ENCODE measurements at places on chromosomes 3 and 15.

GRCh38 chr3:178255315-178255714 is 280.9 kb upstream of the KCNMB2 start:
- no peak for DNase-seq

DNA sequence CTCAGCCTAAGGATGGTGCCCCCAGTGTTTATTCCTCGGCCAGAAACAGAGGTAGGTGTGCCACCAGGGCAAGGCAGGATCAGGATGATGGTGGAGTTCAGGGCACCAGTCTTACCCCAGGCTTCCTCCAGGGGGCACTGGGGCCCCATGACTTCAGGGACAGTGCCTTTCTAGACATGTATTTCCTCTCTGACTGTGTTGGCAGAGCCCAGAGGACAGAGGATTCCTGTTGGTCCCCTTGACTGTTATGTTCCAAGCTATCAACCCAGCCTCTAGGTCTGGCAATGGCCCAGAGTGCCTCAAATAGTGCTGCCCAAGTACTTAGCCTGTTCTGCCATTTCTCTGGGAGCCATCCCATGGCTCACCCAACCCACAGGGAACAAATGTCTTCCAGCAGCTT is 2.8 kb downstream of the HEMK1 start:
- peak; percentile 88 for DNase-seq

GRCh38 chr3:55626279-55626665 is 139.2 kb upstream of the WNT5A start:
- DNase-seq = no peak

DNA sequence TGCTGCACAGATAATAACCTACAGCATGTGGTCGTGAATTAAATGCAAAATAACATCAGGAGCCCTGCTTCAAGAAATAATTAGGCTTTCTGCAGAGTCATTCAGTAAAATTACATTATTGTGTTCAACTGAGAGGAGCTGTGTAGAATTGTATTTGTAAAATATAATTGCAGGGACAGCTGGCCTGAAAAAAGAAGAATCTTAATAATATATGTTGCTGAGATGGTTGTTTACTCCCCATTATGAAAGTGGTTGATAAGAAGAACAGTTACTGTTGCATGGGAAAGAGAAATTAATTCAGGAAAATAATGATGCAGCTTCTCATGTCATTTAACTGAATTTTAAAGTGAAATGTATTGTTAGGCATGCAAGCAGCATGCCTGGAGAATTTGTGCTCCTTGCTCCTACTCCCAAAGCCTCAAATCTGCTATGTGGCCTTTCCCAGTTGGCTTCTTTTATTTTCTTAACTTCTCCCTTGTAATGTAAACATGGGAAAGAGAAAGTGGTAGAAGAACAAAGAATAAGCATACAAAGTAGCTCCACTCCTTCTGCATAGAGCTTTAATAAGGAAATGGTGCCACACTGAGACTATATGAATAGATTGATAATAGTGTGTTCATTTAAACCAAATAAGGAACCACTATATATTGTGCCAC is 100.1 kb downstream of the VGLL3 start:
- no peak for DNase-seq

DNA sequence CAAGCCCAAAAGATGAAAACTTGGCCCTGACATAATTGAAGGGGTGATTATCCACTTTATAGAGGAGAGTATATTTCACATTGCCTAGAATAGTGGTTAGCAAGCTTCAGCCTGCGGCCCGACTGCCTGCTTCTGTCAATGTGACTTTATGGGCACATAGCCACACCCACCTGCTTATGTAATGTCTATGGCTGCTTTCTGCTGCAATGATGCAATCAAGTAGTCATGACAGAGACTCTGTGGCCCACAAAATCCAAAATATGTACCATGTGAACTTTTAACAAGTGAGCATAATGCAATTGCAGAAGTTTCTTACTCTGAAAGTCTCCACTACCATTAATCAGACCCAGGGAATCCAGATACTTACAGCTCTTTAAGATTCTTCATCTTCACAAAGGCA is 103.1 kb downstream of the LRIG1 start:
- DNase-seq = no peak

- DNase-seq = no peak
Observed at GRCh38 chr3:89364314-89364713, 256.9 kb downstream of the EPHA3 start.

DNA sequence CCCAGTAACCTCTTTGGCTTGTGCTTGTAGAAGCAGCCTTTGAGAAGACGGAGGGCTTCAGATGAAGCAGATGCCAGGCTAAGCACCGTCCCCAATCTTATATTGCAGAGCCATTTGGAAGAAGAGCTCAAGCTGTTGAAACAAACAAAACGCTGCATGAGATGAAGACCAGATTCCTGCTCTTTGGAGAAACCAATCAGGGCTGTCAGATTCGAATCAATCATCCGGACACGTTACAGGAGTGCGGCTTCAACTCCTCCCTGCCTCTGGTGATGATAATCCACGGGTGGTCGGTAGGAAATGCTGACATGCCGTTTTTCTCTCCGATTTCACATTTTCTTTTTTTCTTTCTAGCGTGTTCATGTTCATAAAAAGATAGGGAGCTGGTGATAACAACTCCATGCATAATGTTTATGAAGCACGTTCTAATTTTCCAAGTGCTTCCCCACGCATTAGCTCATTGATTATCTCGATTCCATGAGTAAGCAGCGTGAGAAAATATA is 106.5 kb downstream of the LIPC start:
- no peak for DNase-seq

- DNase-seq = no peak
Observed at GRCh38 chr3:192700885-192701284, 26.5 kb downstream of the FGF12 start.

- no peak for DNase-seq
Observed at GRCh38 chr3:112688085-112688769, 47.3 kb upstream of the CCDC80 start.

GRCh38 chr3:52670621-52671521 is 14.8 kb downstream of the PBRM1 start:
- DNase-seq = no peak

GRCh38 chr15:41914411-41914810 is 20.6 kb upstream of the SPTBN5 start:
- DNase-seq = no peak

- no peak for DNase-seq
Observed at GRCh38 chr3:194976874-194977273, 291.2 kb downstream of the FAM43A start.

DNA sequence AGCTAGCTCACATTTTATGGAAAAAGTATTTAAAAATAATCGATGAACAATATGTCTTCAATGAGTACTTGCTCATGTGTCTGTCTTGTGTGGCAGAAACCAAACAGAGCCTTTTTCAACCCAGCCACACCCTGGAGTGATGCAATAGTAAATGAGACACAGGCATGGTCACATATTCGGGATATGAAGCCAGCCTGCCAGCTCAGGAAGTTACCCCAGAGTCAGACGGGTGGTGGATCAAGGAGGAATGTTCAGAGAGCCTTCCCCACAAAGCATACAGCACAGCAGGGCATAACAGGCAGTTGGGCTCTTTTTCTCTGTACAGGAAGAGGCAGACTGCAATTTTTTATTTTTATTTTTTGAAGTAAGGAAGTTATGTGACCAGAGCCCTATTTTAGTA is 27.3 kb downstream of the LARP6 start:
- no peak for DNase-seq

- no peak for DNase-seq
Observed at GRCh38 chr3:57826952-57827723, 71.0 kb downstream of the SLMAP start.

DNA sequence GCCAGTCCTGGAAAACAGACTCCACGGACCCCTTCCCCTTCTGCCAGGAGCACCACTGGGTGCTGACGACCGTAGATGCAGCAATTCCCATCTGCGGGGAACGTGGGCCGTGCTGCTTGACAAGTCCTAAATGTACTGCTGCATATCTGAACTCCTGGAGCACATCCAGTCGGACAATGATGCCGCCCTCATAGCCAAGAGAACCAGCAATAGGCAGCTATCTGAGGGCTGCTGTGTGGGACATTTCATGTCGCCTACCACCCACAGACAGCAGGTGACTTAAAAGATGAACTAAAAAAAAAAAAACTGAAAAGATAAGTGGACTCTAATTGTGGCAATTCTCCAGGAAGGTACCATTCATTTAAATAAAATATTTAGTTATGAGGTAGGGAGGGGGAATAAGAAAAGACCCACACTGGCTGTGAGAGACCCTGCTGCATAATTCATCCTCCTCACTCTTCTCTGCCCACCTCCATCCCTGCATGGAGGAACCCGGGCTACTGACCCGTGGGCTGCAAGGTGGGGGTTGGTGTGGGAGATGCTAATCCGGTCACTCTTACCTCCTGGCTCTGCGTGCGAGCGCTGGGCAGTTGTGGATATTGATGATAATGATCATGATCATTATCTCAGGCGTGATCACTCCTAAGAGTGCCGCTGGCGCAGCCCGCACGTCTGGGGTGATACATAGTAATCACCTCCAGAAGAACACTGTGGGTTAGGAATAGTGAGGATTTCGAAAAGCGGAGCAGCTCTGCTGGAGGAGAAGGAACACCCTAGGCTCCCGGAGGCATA is 28.3 kb downstream of the ALS2CL start:
- DNase-seq = no peak

GRCh38 chr3:148625991-148626390 is 71.7 kb upstream of the AGTR1 start:
- DNase-seq = no peak

DNA sequence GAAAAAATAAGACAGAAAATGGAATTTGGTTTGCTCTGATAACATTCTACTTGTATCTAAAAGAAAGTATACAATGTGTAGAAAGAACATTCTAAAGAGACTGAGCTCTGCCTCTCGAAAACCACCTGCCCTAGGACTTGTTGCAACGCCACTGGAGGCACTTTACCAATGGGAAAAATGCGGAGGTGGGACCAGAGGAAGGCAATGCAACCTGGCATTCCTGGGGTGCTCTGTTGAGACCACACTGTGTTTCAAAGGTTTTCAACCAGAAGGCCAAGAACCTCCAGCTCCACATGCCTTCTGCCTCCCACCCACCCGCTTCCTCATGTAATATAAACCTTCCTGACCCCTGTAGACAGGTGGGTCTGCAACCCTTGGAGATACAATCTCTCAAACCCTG is 4.5 kb downstream of the PROK2 start:
- no peak for DNase-seq

- no peak for DNase-seq
Observed at GRCh38 chr15:77826006-77826695, 193.4 kb upstream of the LINGO1 start.

- DNase-seq = no peak
Observed at GRCh38 chr3:116097226-116097625, 348.1 kb downstream of the LSAMP start.

DNA sequence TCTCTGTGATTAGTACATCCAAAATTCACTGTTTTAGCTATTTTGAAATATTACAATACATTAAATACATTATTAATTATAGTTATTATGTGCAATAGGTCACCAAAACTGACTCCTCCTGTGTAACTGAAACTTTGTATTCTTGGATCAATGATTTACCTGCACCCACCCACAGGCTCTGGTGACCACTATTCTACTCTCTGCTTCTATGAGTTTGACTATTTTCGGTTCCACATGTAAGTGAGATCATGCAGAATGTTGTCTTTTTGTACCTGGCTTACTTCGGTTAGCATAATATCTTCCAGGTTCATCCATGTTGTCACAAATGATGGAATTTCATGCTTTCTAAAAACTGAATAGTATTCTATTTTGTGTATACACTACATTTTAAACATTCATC is 43.8 kb downstream of the SLC2A2 start:
- DNase-seq = no peak

DNA sequence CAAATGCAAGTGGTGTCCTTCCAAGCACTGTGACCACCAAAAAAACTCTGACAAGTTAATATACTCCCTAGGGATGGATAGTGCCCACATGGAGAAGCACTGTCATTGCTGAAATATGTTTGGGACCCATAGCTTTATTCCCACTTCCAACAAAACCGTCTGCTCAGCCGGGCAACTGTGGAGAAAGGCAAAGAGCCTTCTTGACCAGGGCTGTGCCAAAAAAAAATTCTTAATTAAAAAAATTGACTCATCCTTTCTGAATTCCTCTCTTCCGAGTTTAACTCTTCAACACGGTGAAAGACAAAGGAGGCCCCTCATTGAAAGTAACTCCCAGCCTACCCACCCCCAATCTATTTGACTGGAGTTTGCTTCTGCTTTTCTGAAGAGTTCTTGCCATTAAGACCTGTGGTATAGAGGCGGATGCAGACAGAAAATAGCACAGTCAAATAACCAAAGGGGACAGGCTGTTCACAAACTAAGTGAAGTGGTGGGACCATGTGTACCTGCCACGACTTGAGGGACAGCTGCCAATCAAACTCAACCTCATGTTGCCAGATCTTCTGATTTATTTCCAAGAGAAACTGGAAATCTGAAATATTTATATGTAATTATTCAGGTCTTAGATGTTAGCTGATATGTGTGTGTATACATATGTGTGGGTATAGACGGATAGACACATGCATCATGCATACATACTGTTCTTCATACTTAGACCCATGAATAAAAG is 135.4 kb upstream of the PFN2 start:
- no peak for DNase-seq

GRCh38 chr3:58307639-58308215 is 1.4 kb downstream of the HTD2 start:
- peak; percentile 68 for DNase-seq

Measured in hematopoietic multipotent progenitor cell treated with erythropoietin and hydrocortisone succinate and interleukin-3 and kit ligand, for 15 days (in vitro differentiated cells).